Mucosa of gallbladder (tissue), 1 donor: ENCODE measurements at places on chromosomes 7 and 10. TPM values are rescaled to one million over a fixed set of nuclear protein-coding genes. Genes with fewer than 3 reads are reported as not detected.

- no peak for DNase-seq
Observed at GRCh38 chr10:105837951-105838350, 1196.9 kb downstream of the SORCS3 start.

DNA sequence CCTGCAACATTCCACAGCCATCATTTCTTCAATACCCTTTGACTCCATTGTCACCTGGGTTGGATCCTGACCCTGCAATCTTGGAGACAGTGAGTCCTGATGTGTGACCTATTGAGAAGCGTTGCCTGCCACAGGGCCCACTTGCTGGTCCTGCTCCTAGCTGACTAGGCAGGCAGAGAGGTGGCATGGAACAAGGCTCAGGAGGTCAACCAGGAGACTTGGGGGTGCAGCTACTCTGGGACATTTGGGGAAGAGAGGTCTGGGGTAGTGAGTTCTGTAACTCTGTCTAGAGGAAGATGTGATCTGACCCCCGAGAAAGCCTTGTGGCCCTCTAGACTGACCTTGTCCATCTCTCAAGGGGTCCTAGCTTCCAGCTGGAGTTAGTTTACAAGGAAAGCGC, 1.8 kb downstream of the ZMIZ2 start:
- no peak for DNase-seq

SORCS1 gene
- total RNA-seq = 3.1 TPM

DNA sequence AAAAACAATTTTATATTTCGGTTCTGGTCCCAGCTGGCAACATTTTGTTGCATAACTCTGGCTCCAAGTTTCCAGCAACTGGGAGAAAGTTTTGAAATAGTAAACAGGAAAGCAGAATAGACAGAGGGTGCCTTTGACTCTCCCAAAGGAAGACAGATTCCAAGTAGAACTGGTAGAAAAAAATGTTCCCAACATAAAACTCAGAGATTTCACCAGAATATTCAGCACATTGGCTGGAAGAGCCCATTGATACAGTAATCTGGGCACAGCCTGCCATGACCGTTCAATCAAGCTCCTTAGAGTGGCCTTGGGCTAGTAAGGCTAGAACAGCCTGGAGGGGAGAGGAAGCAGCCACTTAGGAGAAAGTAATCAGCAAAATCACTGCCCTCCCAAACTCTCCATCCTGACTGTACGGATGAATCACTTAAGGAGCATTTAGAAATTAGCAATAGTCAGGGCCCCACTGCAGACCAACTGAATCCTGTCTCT, 120.4 kb downstream of the CUBN start:
- DNase-seq = no peak

DNA sequence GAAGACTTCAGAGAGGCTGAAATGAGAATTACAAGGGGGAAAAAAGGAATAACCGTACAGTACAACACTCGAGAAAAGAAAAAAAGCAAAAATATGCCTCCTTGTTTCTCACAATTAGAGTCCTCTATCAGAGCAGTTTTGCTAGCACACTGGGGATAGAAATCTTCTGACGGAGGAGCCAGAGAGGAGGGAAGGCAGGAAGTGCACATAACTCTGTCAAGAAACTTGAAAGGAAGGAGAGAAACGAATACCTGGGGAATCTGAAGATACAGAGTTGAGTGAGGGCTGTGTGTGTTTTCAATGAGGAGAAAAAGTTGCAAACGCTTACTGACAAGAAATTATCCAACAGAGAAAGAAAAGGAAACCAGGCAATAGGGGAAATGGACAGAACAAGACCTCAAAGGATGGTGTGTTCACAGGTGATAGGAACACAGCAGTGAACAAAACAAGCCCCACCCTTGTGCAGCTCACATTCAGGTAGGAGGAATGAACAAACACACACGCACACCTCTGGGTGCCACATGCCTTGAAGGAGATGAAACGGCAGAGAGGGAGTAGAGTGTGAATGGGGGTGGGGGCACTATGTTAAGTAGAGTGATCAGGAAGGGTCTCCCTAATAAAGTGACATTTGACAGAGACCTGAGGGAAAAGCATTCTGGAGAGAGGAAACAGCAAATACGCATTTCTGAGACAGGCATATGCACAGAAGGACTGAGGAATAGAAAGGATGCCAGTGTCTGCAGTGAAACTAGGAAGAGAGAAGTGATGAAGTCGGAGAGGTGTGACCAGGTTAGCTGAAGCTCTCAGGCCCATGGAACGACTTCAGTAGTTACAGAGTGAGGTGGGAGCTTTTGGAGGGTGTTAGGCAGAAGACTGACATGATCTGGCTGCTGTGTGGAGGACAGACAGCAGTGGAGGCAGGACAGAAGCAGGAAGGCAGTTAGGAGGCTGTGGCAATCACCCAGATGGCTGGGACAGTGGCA, 46.7 kb upstream of the SPOCK2 start:
- DNase-seq = no peak

- peak; percentile 23 for DNase-seq
Observed at GRCh38 chr10:27223964-27224363, 16.6 kb downstream of the ACBD5 start.

DNA sequence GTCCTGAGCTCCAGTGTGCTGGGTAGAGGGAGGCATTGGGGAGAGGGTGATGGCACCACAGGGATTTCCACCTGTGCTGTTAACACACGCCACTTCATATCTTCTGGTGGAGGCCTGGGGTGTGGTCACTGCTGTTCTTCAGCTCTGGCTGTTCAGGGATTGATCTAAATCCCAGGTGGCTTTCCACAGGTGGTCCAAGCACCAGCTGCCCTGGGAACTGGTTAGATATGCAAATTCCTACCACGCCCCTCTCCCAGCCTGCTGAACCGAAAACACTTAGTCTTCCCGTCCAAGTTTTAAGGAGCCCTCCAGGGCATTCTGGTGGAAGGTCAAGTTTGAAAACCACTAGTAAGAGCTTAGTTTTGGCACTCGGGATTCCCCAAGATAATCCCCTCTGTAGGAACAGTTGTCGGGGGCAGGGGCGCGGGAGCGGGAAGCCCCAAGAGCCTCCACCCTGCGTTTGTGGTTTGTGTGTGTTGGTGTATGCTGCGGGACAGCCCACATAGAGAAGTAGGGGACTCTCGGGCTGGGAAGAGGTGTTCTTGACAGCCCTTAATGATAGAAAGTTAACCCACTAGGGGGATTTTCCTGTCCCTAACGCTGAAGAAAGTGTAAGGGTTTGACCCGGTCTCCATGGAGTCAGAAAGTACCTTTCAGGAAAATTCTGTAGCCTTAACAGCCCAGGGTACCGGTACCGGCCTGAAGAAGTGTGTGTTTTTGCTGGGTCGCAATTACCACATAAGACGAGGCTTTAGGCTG, 5.1 kb downstream of the DEPP1 start:
- no peak for DNase-seq

DNA sequence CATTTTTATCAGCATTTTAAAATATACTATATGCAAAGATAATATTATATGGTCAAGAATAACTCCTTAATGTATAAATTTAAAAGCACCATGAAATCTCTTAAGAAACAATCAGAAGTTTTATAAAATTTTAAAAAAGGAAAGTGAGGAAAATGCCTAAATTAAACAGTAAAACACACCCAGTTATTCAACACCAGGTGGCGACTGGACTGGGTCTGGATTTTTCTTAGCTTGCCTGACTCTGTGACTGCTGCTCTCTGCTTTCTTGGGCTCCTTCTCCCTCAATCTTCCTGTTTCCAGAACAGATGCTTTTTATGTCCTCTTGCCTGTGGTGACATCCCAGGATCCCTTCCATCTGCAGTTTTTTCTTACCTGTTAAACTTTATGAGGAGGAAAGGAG, 200.3 kb downstream of the BICC1 start:
- DNase-seq = no peak

GRM8 gene
- total RNA-seq = 8.0 TPM

DNA sequence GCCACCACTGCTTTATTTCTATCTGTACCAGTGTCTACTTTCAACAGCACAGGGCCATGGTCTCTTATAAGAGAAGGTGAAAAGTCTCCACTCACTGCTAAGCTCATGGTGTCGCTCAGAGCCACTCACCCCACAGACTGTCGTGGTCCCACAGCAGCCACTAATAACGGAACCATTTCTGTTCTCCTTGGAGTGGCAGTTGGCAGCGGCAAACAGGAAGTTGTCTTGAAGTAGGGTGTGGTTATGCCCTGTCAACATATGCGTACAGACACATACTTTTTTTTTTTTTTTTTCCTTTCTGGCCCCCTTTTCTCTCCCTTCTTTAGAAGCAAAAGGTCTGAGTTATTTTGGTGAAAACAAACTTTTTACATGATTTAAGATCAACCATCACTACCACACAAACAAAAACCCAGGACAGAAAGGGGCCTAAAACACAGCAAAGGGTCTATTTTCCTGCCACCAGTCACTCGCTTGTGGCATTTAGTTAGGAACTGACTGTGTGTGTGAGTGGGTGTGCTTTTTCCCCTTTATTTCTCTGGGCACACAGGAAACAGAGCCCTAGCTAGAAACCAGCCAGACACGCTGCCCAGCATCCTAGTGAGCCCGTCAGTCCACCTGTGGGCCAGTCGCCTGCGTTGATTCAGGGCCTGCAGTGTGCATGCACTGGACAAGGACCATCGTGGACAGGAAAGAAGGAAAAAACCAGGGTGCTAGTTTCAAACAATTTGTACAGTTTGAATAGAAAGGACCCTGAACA, 96.7 kb upstream of the EFCAB10 start:
- peak; percentile 44 for DNase-seq

TAF5 gene
- 4.1 TPM for total RNA-seq

GRCh38 chr7:20795881-20796280, 9.2 kb upstream of the SP8 start:
- no peak for DNase-seq

DNA sequence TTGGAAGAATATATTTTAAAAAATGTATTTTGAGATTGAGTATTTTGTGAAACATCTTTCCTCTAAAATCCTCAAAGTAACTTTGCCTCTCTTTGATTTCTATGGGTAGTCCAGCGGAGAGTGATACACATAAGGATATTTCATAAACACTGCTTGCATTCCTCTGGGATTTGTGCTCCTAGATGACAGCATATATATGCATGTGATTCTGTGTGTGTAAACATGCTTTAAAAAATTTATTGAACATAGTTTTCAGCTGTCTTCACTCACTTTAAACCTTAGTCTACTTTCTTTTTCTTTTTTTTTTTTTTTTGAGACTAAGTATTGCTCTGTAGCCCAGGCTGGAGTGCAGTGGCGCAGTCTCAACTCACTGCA, 84.6 kb downstream of the KAT6B start:
- no peak for DNase-seq

GRCh38 chr10:79352035-79352877, 5.0 kb downstream of the PPIF start:
- peak; percentile 5 for DNase-seq

PALD1 gene
- 15.5 TPM for total RNA-seq
